ENCODE measurements at places on chromosomes 5 and 9.

- DNase-seq = no peak
These were observed 13.4 kb downstream of the ADAM19 start for GRCh38 chr5:157562111-157562581.

- no peak for DNase-seq
These were observed 428 bp downstream of the SLCO4C1 start for GRCh38 chr5:102295534-102296177.

- DNase-seq = no peak
These were observed 423.2 kb downstream of the RAB3C start for GRCh38 chr5:59005934-59006701.

GRCh38 chr5:89428624-89429023 is 545.6 kb upstream of the MEF2C start:
- no peak for DNase-seq

DNA sequence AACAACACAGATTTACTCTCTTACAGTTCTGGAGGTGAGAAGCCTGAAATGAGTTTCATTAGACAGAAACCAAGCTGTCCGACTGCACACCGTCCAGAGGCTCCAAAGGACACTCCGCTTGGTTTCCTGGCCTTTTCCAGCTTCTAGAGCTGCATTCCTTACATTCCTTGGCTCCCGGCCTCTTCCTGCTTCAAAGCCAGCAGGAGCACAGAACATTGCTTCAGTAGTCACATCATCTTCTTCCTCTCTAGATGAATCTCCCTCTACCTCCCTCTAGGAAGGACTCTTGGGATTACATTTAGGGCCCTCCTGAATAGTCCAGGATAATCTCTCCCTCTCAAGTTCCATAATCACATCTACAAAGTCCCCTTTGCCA is 213.3 kb downstream of the CDK5RAP2 start:
- no peak for DNase-seq

DNA sequence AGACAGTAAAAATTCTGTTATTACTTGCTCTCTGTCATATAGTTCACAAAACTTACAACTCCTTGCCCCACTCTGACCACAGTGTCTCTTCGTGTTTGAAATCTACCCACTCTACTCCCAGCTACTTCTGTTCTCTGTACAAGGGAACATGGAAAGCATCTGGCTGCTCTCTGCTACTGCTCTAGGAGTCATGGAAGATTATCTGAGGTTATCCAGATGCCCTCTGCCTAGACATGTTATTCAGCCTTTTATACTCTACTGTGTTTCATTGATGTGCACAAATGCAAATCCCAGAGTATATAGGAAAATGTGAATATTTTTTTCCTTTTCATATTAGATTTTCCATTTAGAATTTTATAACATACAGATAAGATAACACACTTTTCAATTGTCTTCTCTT is 1525.6 kb downstream of the MAT2B start:
- no peak for DNase-seq

DNA sequence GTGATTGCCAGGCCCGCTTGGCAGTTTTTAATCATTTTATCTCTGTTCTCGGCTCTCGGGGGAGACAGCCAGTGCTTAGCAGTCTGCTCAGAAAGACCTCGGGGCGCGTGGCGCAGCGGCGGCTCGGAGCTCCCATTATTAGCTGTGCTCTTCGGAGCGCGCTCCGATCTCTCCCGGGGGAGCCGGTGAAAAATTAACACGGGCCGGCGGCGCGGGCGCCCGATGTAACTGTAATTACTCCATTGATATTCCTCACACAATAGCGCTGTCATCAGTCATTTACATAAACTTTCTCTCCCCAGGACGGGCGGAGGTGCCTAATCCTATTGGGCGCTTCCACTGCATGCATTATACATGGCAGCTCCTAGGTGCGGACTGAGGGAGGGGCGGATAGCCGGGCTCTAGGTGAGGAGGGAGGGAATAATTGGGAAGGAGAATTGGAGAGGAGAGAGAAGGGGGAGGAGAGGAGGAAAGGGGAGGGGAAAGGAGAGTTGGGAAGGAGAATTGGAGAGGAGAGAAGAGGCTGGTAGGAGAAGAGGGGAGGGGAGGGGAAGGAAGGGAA is 24.9 kb downstream of the LMX1B start:
- no peak for DNase-seq

All from stimulated activated CD8-positive, alpha-beta memory T cell treated with anti-CD3 and anti-CD28 coated beads, Interleukin-4, amount 100 ng/mL, for 48 hours (primary cell).